Ovary (tissue), 10 donors: ENCODE measurements at places on chromosomes 3 and 15. TPM values are rescaled to one million over a fixed set of nuclear protein-coding genes. Genes with fewer than 3 reads are reported as not detected.

AADAC gene
- 40.6 TPM for polyA plus RNA-seq

DNA sequence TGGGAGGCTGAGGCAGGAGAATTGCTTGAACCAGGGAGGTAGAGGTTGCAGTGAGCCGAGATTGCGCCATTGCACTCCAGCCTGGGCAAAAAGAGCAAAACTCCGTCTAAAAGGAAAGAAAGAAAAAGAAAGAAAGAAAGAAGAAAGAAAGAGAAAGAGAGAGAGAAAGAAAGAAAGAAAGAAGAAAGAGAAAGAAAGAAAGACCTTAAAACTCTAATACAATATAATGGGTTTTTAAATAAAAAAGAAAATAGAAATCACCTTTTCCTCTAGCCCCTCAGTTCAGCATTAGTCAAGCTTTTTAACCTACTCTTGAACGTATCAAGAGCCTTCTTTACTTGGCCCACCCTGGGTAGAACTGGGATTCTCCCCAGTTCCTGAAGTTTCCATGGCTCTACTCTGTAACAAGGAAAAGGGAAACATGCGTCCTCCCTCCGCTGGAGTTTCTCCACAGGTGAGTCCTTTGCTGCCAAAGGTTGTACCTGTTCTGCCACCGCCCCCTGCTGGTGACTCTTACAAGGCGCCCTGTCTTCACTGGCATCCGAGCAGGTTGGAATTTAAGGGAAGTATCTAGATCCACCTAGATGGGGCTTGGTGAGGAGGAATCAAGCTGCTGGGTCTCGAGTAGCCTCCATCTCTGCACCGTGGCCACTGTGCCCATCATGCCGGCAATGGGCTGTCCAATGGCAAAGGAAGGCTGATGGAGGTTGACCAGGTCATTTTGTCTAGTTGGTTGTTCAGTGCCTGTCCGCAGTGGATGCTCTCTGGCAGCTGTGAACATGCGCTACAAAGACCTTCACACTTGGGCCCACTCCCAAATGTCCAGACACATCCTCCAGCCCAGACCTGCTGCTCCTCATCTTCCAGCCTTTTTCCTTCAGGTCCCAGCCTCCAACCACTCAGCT lies 20.6 kb upstream of the EPHB3 start:
- DNase-seq, result peak; percentile 54
- H3K36me3 ChIP-seq, result no peaks in the 10 kb centered on the region
- no peaks in the 10 kb centered on the region for H3K27me3 ChIP-seq

GRCh38 chr3:141686466-141687291 lies 51.4 kb upstream of the RNF7 start:
- no peaks in the 10 kb centered on the region for H3K27me3 ChIP-seq
- no peaks in the 10 kb centered on the region for H3K36me3 ChIP-seq

- H3K4me3 ChIP-seq, result no peak overlapping the region
- no peaks in the 10 kb centered on the region for H3K27me3 ChIP-seq
- no peaks in the 10 kb centered on the region for H3K4me1 ChIP-seq
- H3K36me3 ChIP-seq, result no peaks in the 10 kb centered on the region
- DNase-seq, result no peak
- H3K27ac ChIP-seq, result no peak overlapping the region
Measured at GRCh38 chr15:88178631-88179030, 77.9 kb downstream of the NTRK3 start.

TAGLN3 gene
- not detected for polyA plus RNA-seq

DNA sequence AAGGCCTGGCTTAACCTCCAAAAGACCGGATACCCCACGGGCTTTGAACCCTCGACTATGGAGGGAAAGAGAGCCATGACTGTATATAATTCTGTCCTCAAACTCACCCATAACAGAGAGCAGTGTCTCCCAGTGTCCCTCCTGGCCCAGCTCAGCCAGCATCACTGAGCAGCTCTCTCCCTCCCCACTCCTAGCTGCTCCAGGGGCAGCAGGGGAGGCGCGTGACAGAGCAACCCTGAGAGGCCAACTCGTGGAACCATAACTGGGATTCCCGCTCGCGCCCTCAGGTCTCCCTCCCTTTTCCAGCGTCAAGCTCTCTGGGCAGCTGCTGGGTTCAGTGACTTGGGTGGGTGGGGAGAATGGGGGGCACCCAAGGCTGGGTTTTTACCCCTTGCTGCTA lies 561 bp upstream of the CPLX3 start:
- DNase-seq, result no peak
- no peaks in the 10 kb centered on the region for H3K27me3 ChIP-seq
- H3K36me3 ChIP-seq, result no peaks in the 10 kb centered on the region
- H3K27ac ChIP-seq, result no peak overlapping the region
- H3K4me3 ChIP-seq, result no peak overlapping the region

- H3K27me3 ChIP-seq, result no peaks in the 10 kb centered on the region
- H3K27ac ChIP-seq, result no peak overlapping the region
- DNase-seq, result no peak
- H3K36me3 ChIP-seq, result no peaks in the 10 kb centered on the region
- no peak overlapping the region for H3K4me3 ChIP-seq
Measured at GRCh38 chr15:59828263-59828662, 139.1 kb upstream of the BNIP2 start.

- H3K27me3 ChIP-seq, result no peaks in the 10 kb centered on the region
- no peaks in the 10 kb centered on the region for H3K36me3 ChIP-seq
- DNase-seq, result no peak
- peaks cover 11% of the 10 kb centered on the region for H3K4me1 ChIP-seq
- H3K4me3 ChIP-seq, result no peak overlapping the region
Measured at GRCh38 chr15:101614761-101615160, 37.4 kb downstream of the TM2D3 start.

CELF6 gene
- 7.1 TPM for polyA plus RNA-seq

RPP25 gene
- polyA plus RNA-seq, result 17.3 TPM

GRCh38 chr15:63809452-63809851 lies 24.3 kb downstream of the HERC1 start:
- no peak overlapping the region for H3K4me3 ChIP-seq
- H3K4me1 ChIP-seq, result no peaks in the 10 kb centered on the region
- no peaks in the 10 kb centered on the region for H3K27me3 ChIP-seq
- H3K36me3 ChIP-seq, result no peaks in the 10 kb centered on the region
- no peak for DNase-seq

DNA sequence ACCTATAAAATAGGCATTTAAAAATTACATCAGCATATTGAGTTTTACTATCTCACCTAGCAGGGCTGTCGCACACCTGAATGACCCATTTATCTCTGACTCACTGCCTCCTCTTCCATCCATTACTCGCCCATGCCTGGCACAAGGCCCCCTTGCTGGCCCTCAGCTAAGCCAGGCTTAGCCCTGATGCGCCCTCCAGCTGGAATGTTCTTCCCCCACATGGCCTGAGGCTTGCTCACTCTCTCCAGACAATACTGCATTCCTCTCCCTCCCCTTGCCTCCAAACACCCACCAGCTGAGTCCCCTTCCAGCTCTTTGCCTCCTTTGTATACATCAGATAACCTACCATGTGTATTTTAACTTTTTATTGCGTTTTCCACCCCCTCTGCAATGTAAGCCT lies 7.2 kb downstream of the SH3BP5 start:
- peak overlapping the region; percentile 43 for H3K27ac ChIP-seq
- DNase-seq, result peak; percentile 69
- H3K36me3 ChIP-seq, result no peaks in the 10 kb centered on the region
- H3K4me1 ChIP-seq, result peaks cover 45% of the 10 kb centered on the region

DNA sequence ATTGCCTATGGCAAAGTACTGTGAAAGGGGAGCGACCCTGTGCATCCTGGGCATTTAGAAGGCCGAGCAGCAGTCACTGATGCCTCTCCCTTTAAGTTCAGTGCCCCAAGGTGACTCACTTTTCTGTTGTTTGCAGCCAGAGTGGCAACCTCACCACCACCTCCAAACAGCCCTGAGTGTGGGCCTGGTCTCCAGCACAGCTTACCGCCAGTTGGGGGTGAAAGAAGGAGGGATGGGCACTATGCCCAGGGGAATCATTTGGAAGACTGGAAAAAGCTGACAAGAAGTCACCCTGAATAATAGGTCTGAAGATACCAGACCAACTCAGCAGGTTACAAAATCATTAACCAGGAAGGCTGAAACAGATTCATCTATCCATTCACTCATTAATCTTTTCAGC lies 571.8 kb downstream of the EPHB1 start:
- no peak overlapping the region for H3K4me3 ChIP-seq
- H3K36me3 ChIP-seq, result no peaks in the 10 kb centered on the region
- no peak overlapping the region for H3K27ac ChIP-seq
- no peak for DNase-seq
- H3K4me1 ChIP-seq, result no peaks in the 10 kb centered on the region

- H3K27me3 ChIP-seq, result no peaks in the 10 kb centered on the region
- no peak overlapping the region for H3K4me3 ChIP-seq
- H3K36me3 ChIP-seq, result no peaks in the 10 kb centered on the region
- no peak for DNase-seq
- H3K27ac ChIP-seq, result no peak overlapping the region
- H3K4me1 ChIP-seq, result peaks cover 6% of the 10 kb centered on the region
Measured at GRCh38 chr15:39139431-39140059, 441.3 kb upstream of the THBS1 start.

- H3K27ac ChIP-seq, result no peak overlapping the region
- no peaks in the 10 kb centered on the region for H3K27me3 ChIP-seq
- no peak overlapping the region for H3K4me3 ChIP-seq
- H3K36me3 ChIP-seq, result no peaks in the 10 kb centered on the region
- no peaks in the 10 kb centered on the region for H3K4me1 ChIP-seq
Measured at GRCh38 chr15:32698773-32699390, 18.9 kb upstream of the GREM1 start.

GRCh38 chr3:188796122-188796631 lies 375.6 kb upstream of the TPRG1 start:
- H3K27ac ChIP-seq, result no peak overlapping the region
- H3K4me3 ChIP-seq, result no peak overlapping the region
- peaks cover 3% of the 10 kb centered on the region for H3K4me1 ChIP-seq

CPLX3 gene
- polyA plus RNA-seq, result not detected

GRCh38 chr3:150396491-150396890 lies 11.6 kb upstream of the TSC22D2 start:
- H3K36me3 ChIP-seq, result no peaks in the 10 kb centered on the region
- no peak for DNase-seq
- H3K27me3 ChIP-seq, result no peaks in the 10 kb centered on the region

DNA sequence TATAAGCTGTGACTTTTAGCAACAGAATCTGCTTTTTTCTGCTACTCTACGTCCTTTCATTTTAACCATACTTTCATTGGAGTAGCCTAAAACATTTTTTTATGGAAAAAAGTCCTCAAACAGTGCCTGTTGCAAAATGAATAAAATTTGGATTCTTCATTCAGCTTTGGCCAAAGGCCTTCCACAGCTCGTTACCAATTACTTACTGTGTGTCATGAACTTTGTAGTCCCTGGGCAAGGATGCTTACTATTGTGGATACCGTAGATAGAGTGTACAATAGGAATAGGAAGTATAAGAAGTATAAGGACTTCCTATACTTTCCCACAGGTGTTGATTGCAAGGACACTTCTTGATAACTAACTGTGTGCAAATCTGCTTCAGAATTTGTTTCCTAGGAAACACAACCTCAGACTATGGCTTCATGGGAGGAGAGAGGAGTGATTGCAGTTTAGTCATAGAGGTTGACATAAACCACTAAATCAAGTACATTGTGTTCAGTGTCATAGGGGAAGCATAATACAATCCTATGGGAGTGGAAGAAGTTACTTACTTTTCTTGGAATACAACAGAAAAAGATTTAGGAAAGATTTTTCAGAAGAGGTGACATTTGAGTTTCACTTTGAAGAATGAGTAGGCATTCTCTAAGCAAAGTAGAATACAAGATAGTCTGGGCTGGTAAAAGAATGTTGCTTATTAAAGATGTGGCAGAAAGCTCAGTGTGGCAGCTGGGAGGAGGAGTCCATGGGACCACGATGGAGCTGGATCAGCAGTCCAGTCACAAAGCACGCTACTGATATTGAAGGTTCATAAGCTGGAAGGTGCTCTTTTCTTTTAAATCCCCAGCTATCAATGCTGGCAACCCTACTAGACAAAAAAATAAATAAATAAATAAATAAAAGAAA lies 309.7 kb upstream of the TPRG1 start:
- no peak overlapping the region for H3K4me3 ChIP-seq
- peaks cover 4% of the 10 kb centered on the region for H3K4me1 ChIP-seq
- H3K27ac ChIP-seq, result no peak overlapping the region
- no peaks in the 10 kb centered on the region for H3K36me3 ChIP-seq
- no peak for DNase-seq
- no peaks in the 10 kb centered on the region for H3K27me3 ChIP-seq

DNA sequence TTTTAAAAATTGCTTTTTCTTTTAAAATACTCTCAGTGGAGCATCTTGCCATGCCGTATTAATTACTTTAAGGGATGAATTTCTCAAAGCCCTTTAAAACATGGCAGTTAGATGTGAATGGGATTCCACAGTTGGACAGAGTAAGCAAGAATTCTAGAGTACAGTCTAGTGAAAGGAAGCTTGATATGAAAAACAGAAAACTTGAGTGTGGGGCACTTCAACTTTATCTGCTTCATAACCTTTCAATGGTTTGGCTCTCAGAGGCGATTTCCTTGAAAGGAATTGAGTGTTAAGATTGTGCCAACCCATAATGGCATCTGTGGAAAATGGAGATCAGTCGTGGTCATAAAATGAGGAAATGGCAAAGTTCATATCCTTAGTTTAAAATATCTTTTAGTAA lies 127.7 kb upstream of the SAMMSON start:
- peaks cover 2% of the 10 kb centered on the region for H3K4me1 ChIP-seq
- no peak overlapping the region for H3K27ac ChIP-seq
- no peaks in the 10 kb centered on the region for H3K27me3 ChIP-seq
- no peak overlapping the region for H3K4me3 ChIP-seq

- no peak overlapping the region for H3K4me3 ChIP-seq
- DNase-seq, result no peak
- H3K27ac ChIP-seq, result no peak overlapping the region
- no peaks in the 10 kb centered on the region for H3K36me3 ChIP-seq
- H3K4me1 ChIP-seq, result peaks cover 2% of the 10 kb centered on the region
- no peaks in the 10 kb centered on the region for H3K27me3 ChIP-seq
Measured at GRCh38 chr3:23236890-23237289, 33.8 kb downstream of the UBE2E2 start.

ARGFX gene
- not detected for polyA plus RNA-seq

- no peaks in the 10 kb centered on the region for H3K27me3 ChIP-seq
- no peaks in the 10 kb centered on the region for H3K36me3 ChIP-seq
- peaks cover 15% of the 10 kb centered on the region for H3K4me1 ChIP-seq
- no peak for DNase-seq
- no peak overlapping the region for H3K4me3 ChIP-seq
- H3K27ac ChIP-seq, result no peak overlapping the region
Measured at GRCh38 chr15:85027033-85027380, 45.4 kb downstream of the PDE8A start.

IGF2BP2 gene
- polyA plus RNA-seq, result 4.6 TPM

DNA sequence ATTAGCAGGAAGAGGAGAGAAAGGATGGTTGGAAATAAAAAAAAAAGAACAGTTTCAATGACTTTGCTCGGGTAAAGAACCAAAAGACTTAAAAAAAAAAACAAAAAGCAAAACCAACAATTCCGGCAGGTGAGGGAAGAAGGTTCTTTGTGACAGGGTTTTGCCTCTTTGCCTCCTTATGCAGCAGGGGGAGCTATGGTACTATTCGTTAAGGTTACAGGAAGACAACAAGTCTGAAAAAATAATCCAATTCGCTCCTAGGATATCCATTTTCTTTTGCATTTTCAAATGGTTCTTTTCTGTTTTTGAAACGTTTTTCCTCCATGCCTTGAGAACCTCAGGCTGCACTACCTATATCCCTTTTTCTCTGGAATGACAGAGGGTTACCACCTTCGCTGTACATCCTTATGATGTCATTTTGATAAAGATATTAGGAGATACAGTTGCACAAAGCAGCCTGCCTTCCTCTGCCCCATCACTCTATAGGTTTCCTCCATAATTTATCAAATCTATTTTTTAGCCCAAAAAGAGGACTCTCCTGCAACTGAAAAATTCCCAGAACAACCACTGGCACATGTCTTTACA lies 55.0 kb downstream of the CFAP20DC start:
- no peak overlapping the region for H3K4me3 ChIP-seq
- DNase-seq, result no peak

GRCh38 chr15:28786521-28786920 lies 61.9 kb downstream of the GOLGA6L7 start:
- DNase-seq, result no peak
- no peak overlapping the region for H3K4me3 ChIP-seq
- no peak overlapping the region for H3K27ac ChIP-seq
